ENCODE measurements at places on chromosomes 16 and 17. TPM values are rescaled to one million over a fixed set of nuclear protein-coding genes. Genes with fewer than 3 reads are reported as not detected.

CES1 gene
- total RNA-seq: 56.8 TPM

ZACN gene
- not detected for total RNA-seq

- no peak for DNase-seq
Observed at GRCh38 chr16:11675561-11676511, 7.6 kb downstream of the SNN start.

DNA sequence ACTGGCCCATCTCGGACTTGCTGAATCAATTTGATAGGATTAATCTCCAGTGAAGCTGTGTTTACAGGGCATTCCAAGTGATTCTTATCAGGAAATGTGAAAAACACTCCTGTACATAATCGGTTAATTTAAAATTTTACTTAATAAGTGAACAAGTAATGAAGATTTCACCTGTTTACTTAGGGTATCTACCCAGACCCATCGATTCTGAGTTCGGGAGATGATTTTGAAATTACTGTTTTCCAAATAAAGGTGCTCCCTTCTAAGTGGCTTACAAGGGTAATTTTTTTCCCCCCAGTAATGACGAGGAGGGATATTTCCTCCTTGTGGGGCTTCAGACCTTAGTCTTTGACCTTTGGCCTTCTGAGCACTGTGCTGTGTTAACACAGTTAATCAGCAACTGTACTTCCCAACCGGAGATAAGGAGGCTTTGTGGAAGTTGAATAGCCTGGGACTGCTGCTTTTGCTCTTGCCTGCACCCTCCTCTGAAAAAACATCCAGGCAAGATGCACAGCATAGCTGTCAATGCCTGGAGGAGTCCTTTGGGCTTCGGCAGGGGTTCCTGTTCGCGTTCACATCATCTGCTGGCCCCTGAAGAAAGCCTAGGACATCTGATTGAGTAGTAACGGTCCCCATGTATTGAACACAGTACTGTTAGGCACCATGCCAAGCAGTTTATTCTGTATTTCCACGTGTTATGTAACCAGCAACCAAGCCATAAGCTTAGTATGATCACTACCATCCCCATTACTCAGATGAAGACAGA, 1.8 kb downstream of the FAHD1 start:
- peak; percentile 8 for DNase-seq

KNOP1 gene
- total RNA-seq: 27.4 TPM

DNA sequence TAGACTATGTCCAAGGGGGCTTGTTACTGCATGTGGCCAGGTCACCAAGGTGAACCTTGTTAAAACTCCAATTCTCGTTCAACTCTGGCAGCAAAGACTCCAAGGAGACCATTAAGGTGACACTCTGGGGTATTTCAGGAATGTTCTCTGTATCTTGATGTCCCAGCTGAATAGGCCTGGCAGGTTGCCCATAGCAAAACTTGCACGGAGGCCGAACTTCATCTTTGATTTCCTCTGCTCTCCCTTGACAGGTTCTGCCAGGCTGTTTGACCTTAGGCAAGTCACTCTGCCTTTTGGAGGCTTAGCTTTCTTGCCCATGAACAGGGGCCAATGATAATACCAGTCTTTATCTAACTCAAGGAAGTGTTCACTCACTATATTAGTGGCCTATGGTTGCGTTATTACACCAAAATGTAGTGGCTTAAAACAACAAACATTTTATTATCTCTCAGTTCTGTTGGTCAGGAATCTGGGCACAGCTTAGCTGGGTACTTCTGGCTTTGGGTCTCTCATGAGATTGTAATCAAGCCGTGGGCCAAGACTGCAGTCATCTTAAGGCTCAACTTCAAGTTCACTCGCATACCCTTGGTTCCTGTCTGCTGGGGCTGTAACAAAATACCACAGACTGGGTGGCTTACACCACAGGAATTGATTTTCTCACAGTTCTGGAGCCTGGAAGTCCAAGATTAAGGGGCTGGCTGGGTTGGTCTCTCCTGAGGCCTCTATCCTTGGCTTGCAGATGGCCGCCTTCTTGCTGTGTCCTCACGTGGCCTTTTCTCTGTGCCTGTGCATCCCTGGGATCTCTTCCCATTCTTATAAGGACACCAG, 168.5 kb downstream of the UTP18 start:
- no peak for DNase-seq

CHRNE gene
- 1.2 TPM for total RNA-seq

- no peak for DNase-seq
Observed at GRCh38 chr17:77375917-77376651, 235.3 kb downstream of the SEC14L1 start.

GRCh38 chr16:61926766-61927165, 109.5 kb downstream of the CDH8 start:
- DNase-seq: no peak
